ENCODE measurements at places on chromosomes 4 and X. TPM values are rescaled to one million over a fixed set of nuclear protein-coding genes. Genes with fewer than 3 reads are reported as not detected.

DNA sequence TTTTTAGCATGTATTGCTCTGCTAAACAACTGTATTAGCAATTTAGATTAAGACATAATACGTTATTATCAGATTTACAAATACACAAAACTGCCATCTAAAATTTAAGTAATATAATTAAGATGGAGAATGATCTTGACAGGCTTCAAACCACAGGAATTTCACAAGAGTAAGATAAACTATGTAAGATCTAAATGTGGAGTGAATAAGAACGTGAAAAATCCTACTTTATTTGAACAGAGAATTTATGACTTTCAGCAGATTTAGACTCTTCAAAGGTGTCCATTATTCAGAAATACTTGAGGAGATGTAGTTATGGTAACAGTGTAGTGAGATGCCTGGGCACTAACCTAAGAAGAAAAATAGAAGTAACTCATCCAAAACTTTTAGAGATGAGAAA lies 73.2 kb downstream of the SLC4A4 start:
- no peak for DNase-seq

DNA sequence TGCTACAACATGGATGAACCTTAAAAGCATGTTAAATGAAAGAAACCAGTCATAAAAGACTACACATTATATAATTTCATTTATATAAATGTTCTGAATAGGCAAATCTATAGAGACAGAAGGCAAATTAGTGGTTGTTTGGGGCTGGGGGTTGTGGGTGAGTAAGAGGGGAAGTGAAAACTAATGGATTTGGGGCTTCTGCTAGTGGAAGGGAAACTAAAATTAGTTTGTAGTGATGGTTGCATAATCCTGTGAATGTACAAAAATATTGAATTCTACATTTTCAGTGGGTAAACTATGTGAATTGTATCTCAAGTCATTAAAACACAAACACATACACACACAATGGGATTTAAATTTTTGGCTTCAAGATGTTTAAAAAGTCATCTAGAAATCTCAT lies 25.4 kb upstream of the LIMCH1 start:
- DNase-seq: no peak

ARHGEF38 gene
- 0.40 TPM for polyA plus RNA-seq

MAGEE2 gene
- 3.5 TPM for polyA plus RNA-seq

GAGE13 gene
- not detected for polyA plus RNA-seq

C4orf51 gene
- polyA plus RNA-seq: not detected

- no peak for DNase-seq
Observed at GRCh38 chrX:43644124-43644701, 11.9 kb upstream of the MAOA start.

DNA sequence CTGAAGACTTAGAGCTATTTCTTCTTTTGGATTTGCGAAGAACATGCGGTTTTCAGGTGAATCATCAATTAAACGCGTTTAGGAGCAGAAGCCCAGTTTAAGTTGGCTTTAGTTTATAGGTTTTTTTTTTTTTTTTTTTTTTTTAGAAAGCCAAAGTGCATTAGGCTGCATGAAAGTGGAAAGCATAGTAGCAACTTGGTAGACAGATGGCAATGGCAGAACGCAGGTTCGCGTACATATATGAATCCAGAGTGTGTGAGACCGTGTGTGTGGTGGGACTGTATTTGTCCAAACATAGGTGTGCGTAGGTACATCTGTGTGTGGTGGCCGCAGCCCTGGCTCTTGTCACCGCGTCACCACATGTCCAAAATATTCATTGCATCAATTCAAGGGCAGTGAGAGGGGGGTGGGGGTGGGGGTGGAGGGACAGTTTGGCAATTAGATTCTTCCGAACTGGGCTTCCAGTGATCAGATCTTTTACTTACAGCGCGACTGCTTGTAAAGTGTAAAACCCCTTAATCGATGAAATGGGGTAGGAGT lies 901 bp downstream of the JADE1 start:
- peak; percentile 38 for DNase-seq

SMIM31 gene
- not detected for polyA plus RNA-seq
